ENCODE measurements at places on chromosomes 2 and 18. TPM values are rescaled to one million over a fixed set of nuclear protein-coding genes. Genes with fewer than 3 reads are reported as not detected.

DNA sequence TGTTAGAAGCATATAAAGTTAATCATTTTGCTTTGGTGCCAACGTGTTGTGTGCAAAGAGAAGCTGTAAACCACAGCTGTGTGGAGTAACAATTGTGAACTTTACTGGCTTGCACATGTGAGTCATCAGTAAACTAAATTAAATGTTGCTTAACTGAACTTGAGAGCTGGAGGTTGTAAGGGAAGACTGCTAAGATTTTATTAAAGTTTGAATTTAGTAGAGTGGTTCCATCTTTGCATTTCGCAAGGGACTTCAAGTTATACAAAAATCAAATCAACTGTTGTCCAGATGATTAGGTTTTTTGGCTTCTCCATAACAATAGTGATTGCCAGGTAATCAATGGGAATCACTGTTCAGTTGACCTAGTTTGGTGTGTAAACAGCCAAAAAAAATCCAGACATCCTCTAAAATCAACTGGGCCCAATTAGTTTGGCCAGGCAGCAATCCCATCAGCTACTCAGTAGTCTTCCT lies 247.4 kb downstream of the MYO3B start:
- DNase-seq, result no peak

NPPC gene
- 3.7 TPM for total RNA-seq

GRCh38 chr2:82282111-82282882 lies 1977.7 kb upstream of the LRRTM1 start:
- no peak for DNase-seq

ASIC4 gene
- total RNA-seq, result not detected

SOCS6 gene
- total RNA-seq, result 15.4 TPM

DNA sequence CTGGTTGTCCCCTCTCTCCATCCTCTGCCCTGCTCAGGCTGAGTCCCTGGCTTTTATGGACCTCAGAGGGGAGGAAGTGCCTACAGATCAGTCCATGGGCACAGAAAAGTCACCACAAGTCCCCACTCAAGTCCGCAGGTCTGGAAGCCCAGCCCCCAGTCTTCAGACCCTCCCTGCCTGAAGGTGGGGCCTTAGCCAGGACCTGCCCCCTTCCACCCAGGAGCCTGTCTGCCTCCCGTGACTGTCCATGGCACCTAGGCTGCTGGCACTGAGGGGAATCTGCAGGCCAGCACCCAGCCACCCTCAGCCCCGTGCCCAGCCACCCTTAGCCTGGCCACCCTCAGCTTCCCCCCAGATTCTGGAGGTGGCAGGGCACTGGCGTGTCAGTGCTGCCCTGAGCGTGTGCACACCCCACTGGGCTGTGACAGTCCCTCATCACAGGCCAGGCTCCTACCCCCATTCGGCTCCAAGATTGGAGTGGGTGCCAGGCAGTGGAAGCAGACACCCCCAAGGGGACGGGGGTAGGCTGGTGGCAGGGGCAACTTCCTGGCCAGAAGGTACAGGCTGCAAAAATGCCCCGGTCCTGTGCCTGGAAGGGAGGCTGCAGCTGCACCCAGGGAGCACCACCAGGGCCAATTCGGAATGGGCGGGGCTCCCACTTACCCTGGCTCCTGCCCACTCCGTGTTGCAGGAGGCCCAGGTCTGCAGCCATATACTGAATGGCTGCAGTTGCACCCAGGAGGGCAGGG lies 154.7 kb upstream of the RMP24 start:
- DNase-seq, result no peak

GRCh38 chr18:7090771-7091170 lies 26.8 kb downstream of the LAMA1 start:
- no peak for DNase-seq

MC5R gene
- total RNA-seq, result not detected

DNA sequence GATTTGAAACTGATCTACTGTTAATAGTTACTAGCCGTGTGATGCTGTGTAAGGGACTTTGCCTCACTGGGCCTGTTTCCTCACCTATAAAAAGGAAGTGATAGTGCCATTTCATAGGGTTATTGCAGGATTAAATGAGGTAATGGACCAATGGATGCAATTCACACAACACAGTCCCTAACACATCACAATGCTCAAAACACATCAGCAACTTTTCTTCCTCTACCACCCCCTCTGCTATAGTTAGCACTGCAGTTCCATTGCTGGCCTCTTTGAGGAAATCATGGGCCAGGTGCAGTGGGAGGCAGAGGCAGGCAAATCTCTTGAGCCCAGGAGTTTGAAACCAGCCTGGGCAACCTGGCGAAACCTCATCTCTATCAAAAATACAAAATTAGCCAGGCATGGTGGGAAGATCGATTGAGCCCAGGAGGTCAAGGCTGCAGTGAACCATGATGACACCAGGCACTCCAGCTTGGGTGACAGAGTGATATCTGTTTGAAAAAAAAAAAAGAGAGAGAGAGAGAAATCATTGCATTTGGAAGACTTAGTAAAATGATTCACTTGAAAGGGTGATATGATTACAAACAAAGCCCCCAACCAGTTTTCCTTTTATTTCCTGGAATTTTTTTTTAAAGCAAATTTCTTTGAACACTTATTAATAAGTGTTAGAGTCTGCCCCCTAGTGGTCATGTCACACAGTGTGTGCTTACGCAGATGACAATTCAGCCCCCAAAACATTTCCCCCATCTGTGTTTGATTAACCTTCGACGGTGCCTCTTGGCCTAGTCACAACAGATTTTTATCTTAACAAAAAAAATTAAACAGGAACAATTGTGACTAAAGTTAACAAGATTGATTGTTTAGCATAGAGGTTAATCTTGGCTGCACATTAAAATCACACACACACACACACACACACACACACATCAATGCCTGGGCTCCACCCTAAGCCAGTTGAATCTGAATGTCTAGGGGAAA lies 88.6 kb upstream of the BCL11A start:
- DNase-seq, result no peak

DNA sequence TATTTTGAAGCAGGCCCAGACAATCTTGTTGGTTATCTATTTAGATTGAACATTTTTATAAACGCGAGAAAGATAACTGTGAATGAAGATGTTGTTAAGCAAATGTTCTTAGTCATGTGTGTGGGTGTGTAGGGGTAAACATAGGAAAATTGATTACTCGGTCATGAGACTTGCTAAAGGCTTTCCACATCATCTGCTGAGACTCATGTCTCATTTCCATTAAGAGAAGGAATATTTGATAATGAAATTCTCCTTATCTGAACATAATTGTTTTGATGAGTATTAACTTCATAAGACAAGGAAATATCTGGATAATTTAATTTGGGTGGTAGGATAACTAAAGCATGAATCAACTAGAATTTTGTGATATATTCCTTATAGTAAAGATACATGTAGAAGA lies 19.7 kb downstream of the CCDC102B start:
- no peak for DNase-seq

GRCh38 chr2:227460833-227461232 lies 11.1 kb upstream of the AGFG1 start:
- no peak for DNase-seq

DSG2 gene
- 51.0 TPM for total RNA-seq

- DNase-seq, result no peak
These were observed 20.6 kb downstream of the SERTAD2 start for GRCh38 chr2:64632835-64633819.

GRCh38 chr2:197416268-197416667 lies 18.6 kb downstream of the SF3B1 start:
- DNase-seq, result no peak

DNA sequence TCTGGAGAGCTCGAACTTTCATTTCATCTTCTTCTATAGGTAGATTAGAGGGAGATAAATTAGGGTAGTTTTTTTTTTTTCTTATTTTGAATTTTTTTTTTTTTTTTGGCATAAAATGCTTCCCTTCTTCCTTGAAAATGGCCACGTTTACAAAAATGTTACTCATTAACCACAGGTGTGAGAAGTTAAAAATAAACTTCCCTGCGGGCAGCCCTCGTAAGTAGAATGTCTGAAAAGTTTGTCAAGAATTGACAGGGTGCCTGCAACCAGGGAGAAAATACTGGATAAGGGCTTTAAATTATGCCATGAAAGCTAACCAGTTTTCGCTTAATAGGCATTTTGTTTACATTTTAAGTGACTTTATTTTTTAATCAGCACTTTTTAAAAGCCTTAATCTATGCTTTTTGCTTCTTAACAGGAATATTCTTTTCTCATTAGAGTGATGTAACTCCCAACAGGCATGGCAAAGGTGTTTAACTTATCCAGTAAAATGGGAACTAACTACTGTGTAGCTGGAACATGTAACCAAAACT lies 4.2 kb upstream of the FN1 start:
- DNase-seq, result no peak

CNTNAP5 gene
- not detected for total RNA-seq

- no peak for DNase-seq
These were observed 130.1 kb downstream of the MBP start for GRCh38 chr18:77002496-77002895.

GRCh38 chr2:1826226-1826905 lies 82.1 kb upstream of the PXDN start:
- no peak for DNase-seq

GRCh38 chr2:125554956-125555355 lies 1101.0 kb upstream of the GYPC start:
- no peak for DNase-seq

- no peak for DNase-seq
These were observed 115.1 kb downstream of the DTNB start for GRCh38 chr2:25558262-25558661.

GRCh38 chr2:115921541-115921940 lies 1479.1 kb downstream of the DPP10 start:
- no peak for DNase-seq

DNA sequence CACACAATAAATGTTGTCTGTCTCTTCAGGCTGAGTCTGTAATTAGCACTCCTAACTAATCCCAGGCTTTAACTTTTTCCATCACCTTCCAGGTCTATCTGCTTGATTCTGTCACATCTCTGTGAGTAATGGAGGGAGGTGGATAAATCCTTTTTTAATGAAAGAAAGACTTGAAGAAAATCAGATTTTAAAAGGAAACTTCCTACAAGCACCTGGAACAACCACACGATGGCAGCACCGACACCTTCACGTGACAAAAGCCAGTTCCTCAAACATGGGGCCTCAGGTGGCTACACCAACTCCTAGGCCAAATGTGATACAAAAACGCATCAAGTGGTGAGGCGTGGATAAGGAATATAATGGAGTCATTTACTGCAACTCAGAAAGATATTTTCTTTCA lies 41.8 kb downstream of the TGFBRAP1 start:
- DNase-seq, result no peak

- no peak for DNase-seq
These were observed 281.5 kb downstream of the EN1 start for GRCh38 chr2:118565786-118566540.

DNA sequence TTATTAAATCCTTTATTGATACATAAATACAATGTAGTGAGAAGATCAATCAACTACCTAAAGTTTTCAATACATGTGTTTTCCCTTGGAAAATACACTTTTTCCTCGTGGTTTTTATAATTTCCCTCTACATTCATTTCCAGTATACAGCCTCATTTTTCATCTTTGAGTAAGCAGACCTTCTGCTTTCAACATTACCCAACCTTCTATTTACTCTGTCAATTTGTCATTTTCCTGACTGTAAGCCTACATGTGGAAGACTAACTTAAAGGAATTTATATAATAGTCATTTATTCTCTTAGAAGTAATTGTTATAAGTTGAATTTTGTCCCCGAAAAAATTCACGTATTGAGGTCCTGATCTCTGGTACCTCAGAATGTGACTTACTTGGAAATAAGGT lies 594.0 kb downstream of the NUP35 start:
- no peak for DNase-seq

DNA sequence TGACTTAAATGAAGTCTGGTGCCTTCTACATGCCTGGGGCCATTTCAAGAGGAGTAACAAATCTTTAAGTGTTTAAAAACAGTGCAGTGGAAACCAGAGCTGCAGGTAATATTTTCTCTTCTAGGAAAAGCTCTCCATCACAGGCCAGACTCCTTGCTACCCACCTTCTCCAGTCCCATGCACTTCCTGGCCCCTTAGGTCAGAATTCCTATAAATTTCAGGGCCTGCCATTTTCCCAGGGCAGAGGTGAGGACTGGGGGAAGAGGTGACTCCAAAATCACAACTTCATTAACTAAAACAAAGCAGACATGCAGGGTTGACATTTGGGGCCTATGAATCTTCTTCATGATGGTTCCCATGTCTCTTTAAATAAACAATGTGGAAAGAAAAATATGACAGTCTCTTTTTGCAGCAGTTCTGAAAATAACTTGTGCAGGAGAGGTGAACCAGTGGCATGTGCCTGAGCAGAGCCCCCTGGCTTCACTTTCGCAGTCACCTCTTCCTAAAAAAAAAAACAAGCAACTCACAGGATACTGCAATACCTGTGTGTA lies 63.7 kb upstream of the TANC1 start:
- no peak for DNase-seq

Data from left cardiac atrium (tissue), 4 donors.